ENCODE measurements at places on chromosomes 5 and 9.

- DNase-seq = peak; percentile 76
Observed at GRCh38 chr5:132419502-132420468, 50.3 kb downstream of the SLC22A5 start.

GRCh38 chr9:127828262-127829031, 25.8 kb downstream of the FPGS start:
- DNase-seq = peak; percentile 71

GRCh38 chr5:143592648-143593047, 189.2 kb upstream of the NR3C1 start:
- DNase-seq = no peak

GRCh38 chr9:34959461-34959860, 1.4 kb downstream of the PHF24 start:
- no peak for DNase-seq

DNA sequence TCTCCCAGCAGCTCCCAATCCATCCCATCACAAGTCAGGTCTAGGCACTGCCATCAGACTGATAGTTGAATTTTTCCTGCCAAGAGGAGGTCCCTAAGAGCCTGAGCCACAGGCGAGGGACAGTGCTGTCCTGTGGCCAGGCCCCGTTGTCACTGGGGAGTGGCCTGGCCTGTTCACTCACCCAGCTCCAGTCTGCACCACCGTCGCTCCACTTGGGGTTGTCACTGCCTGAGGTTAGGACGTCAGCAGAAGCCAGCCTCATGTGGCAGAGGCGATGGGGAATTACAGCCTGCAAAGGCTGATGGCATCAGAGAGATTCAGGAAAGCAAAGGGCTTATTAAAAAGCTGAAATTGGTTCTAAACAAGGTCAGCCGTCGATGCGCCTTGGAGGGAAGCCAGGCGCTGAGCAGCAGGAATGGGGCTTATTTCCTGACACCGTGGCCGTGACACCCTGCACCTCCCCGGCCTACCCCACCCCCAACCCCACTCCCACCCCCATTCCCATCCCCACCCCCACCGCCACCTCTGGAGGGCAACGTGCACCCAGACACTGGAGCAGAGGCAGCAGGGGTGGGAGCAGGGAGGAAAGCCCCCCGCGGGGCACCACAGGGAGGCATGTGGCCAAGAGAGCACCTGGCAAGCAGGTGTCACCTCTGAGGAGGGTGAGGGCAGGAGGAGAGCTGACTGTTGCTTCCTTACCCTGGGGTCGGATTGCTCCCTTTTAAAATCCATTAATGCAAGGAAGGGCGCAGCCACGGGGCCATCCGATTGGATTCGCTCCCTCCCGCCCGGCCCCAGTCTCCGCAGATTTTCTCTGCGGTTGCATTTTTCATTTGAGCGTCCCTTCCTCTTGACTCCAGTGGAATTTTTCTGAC, 3.1 kb upstream of the DBH start:
- DNase-seq = no peak

- DNase-seq = no peak
Observed at GRCh38 chr5:151033217-151033934, 13.0 kb downstream of the GPX3 start.

GRCh38 chr9:16884952-16885513, 14.6 kb upstream of the BNC2 start:
- DNase-seq = no peak

DNA sequence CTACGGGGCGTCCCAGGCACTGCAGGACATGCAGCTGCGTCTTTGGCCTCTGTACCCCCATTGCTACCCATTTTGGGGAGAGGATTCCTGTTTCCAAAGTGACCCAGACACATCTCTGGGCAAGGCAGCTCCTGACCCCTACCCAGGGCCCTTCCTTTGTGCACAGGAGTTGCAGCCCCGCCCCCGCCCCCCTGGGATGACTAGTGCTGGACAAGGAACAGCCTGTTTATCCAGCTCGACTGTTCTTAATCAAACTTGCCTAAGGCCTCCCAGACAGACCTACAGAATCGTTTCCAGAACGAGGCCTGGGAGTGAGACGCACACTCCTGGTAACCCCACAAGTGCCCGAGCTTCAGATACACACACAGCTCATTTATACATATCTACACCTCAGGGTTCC, 13.2 kb downstream of the DIPK1B start:
- DNase-seq = peak; percentile 58

DNA sequence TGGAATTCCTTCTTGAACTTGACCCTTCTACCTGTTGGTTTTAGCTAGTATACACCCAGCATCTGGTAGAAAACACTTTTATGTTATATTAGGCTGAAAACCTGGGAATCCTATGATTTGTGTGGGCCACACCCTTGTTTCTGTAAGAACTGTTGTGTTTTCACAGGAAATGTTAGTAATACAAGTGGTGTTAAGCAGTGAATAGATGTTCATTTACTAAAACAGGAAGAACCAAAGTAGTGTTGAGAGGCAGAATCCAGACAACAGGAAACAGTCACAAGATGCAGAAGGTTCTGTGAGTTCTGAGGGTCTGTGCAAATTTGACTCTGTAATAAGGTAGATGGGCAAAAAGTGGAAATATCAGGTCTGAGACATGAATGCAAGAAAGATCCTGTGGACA, 73.0 kb upstream of the RAI14 start:
- no peak for DNase-seq

DNA sequence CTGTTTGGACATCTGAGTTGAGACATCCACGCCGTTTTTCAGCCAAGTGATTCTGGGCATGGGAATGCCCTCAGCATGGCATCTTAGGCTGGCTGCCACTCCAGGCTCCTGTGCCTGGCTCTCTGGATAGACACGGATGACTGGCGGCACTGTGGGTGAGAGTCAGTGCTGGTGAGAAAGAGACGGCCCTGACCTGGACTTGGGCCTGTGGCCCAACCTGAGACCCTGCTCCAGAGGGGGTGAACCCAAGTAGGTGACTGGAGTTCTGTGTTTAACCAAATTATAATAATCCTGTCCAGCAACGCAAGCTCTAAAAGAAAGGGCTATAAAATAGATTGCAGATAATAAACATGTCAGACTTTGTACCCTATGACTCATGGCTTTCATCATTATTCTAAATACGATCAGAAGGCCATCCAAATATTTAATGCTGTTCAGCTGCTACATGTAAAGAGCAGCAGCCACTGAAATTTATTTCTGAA, 173.9 kb downstream of the HSPA4 start:
- DNase-seq = no peak

DNA sequence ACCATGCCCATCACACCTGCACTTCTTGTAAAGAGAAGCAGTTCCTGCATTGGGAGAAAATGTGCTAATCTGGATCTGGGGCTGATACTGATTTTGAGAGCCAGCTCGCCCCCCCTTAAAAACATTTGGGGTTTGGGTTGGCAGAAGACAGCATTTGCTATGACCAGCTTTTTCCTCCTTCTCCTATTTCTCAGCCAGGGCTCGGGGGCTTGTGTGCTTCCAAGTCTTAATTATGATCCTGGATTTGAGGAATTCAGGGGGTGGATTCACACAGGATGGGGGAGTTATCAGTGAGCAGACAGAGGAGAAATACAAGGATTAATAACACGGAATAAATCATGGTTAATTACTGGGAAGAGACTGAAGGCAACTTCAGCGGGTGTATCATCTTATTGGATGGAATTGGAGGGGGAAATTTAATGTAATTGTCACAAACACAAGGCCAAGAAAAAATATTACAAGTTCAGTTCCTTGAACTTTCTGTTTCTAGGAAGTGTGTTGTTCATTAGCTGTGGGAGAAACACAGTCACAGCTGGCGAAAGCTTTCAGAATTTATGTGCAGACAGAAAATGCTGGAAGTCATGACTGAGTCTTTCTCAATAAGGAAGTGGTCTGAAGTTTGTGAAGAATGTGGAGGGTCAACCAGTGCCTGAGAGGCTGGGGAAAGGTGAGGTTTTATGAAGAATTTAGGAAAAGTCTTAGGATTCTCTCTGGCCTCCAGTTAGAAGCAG, 15.3 kb downstream of the C9orf152 start:
- peak; percentile 51 for DNase-seq

DNA sequence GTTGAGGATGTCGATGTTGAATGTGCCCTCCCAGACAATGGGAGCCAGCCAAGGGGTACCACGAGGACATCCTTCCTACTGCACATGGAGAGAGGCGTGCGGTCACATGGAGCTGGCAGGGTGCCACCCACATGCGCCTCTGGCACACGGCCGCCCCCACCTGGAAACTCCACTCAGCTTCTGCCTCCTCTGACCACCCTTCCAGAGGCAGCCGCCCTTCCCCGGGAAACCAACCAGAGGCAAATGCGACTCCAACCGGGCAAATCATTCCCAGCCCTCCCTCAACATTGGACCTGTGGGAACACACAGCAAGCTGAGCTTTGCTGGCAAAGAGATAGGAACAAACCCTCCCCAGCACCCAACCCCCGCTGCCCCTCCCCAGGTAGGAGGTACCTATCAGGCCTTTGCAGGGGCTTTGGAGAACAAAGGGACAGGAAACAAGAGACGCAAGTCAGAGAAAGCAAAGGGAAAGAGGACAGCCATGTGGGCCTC, 17.5 kb downstream of the ABO start:
- no peak for DNase-seq

- DNase-seq = no peak
Observed at GRCh38 chr5:120886351-120886860, 422.3 kb downstream of the PRR16 start.

DNA sequence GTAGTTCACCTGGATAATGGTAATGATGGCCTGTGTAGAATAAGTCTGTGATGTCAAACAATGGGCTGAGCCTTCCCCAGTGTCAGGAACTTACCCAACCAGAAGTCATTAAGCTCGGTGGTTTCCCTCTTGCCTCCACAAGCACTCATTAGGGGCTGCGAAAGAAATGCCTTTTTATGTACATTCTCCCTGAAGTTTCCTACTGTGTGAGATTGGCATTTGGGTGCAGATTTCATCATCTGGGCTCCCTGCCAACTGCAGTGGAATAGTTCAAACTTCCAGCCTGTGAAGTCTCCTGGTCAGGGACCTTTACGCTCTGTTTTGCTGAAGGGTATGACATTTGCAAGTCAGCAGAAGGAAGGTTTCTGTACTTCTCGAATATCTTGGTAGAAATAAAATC, 41.6 kb upstream of the TMEM215 start:
- peak; percentile 42 for DNase-seq

GRCh38 chr9:131636593-131636992, 91.3 kb downstream of the PRRT1B start:
- DNase-seq = no peak

DNA sequence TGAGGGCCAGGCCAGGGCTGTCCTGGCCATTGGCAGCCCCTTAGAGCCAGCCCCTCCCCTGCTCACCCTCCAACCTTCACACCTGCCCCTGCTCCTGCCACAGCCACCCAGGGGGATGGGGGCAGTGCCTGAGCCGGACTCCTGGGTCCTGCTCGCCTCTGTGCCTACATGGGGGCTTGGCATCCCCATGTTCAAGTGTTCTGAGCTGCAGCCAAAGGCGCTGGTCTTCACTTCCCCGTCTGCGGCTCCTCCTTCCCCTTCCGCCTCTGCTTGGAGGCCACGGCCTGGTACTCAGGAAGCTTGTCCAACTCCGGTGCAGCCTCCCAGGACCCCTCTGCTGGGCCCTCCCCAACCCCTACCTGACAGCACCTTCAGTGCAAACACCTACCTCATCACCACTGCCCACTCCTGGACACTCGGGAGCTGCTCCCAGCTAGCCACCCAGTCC, 2.3 kb upstream of the DNLZ start:
- DNase-seq = no peak

GRCh38 chr5:10265245-10266109, 15.4 kb downstream of the CCT5 start:
- DNase-seq = no peak

DNA sequence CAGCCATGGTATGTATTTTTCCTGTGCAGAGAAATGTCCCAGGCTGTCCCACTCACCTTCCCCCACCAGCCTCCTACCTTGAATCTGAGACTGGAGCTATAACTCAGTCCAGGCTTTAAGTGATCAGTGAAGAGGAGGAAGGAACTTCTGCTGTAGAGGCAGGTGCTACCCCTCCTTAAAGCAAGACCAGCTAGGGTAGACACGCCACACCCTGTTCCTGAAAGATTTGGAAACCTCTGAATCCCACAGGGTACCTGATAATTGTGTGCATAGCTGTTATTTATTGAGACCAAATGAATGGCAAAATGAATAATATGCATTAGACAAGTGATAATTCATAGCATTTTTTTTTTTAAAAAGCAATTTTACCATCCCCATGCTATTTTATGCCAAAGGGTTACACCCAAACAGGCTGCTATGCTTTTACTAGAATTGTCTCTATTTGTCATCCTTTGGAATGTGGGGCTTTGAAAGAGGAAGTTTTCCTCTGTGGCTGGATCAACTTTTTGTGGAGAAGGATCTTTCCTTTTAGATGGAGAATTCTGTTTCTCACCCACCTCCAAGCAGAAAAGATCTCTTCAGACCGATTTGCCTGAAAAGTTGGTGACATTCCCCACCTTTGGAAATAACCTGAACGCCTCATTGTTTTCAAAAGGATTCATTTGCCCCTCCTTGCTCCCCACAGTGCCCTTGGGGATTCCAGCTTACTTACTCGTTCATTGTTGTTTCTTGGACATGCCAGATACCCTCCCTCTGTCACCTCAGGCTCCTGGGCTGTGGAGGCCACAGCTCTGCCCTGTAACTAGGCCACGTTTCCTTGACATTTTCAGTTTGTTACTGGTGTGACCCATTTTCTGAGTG, 248.7 kb downstream of the NR3C1 start:
- DNase-seq = peak; percentile 89

DNA sequence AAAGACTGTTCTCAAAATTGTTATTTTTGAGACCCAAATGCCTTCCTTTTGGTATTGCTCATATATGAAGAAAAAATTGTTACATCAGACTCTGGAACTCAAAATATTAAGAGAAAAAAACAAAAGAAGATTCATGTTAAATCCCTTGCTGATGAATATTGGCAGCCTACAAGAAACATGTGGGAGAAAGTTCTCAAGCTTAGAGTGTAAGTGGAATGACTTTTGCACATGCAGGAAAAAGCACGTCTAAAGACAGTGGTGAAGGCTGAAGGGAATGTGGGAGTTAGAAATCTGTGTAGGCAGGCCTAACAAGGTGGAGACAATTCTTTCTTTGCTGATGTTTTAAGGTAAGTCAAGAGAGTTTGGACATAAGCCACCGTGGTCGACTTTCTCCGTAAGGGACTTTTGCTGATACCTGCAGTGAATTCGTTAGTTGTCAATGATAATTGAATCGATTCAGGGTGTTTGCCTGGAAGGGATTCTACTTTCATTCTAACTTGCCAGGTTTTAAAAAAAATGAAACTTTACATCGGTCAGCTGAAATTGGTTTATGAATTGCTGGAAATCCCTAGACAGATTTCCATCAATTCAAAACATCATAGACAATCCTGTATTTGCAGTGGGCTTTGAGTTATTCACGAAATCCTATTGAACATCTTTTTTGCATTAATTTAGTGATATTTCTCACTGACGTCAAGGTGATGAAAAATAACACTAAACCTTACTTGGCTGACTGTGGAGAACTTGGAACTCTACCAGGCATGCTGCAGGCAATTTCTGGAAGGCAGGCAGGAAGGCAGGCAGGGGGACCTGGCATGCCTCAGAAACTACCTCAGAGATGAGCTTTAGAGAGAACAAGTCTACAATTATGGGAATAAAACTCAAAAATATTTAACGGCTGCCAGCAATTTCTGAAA, 359.1 kb upstream of the ADAMTSL1 start:
- DNase-seq = peak; percentile 19
